Peyer's patch (tissue), 4 donors: ENCODE measurements at places on chromosomes 4 and X. TPM values are rescaled to one million over a fixed set of nuclear protein-coding genes. Genes with fewer than 3 reads are reported as not detected.
A peak's percentile ranks its signal among the peaks of the same experiment; 100 is the strongest.

DNA sequence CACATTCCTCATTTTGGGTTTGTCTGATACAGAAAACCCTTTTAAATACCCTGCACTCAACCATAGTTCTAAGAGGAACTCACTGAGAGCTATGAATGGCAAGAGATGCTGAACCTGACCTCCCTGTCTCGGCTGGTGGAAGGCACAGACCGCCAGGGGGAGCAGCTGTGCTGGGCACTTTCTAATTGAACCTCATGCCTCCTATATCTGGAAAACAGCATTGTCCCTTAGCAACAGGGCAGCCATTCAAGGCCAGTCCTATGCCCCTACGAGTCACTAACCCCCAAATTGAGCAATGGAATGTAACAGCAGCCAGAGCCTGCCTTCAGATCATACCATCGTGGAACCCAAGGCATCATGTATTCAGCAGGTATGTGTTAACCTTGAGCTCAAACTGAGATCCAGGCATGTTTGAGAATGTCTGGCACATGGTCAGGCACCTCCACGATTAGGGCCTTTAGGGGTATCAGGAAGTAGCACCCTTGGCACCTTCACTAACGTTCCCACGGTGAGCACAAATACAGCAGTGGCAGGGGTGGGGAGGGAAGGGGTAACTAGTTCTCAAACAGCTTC is 5.1 kb downstream of the USP27X start:
- no peak overlapping the region for H3K27ac ChIP-seq
- no peaks in the 10 kb centered on the region for H3K27me3 ChIP-seq
- peak; percentile 68 for DNase-seq
- H3K36me3 ChIP-seq: no peaks in the 10 kb centered on the region
- H3K4me3 ChIP-seq: no peak overlapping the region
- H3K4me1 ChIP-seq: no peaks in the 10 kb centered on the region

DNA sequence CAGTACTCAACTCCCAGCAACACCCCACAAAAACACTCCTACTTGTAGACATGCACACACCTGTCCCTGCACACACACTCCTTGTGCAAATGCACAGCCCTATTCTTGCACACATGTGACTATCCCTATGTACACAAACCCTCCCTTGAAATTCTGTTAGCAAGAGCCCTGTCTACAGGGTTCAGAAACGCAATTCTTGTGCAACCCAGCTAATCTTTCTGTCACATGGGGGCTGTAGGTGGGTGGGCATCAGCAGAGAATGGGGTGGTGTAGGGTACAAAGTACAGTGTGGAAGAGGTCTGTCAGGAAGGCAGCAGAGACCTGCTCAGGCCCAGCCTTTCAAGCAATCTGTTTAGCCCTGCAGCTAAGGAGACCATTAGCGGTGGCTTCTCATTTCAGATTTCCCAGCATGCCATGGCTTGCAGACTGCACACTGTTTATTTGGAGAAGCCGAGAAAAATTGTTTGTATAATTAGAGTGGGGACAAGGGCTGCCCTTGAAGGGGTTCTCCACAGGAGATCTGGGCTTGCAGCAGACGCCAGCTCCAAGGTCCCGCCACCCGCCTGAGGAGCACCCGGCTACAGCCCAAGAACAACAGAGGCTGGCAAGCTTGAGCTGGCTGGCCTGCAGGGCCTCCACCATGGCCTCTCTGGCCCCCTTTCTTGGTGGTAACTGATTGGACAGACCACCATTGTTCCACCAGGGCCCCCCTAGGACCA is 144.0 kb upstream of the PJA1 start:
- H3K27me3 ChIP-seq: no peaks in the 10 kb centered on the region
- no peak overlapping the region for H3K4me3 ChIP-seq
- no peak for DNase-seq
- H3K4me1 ChIP-seq: no peaks in the 10 kb centered on the region

GRCh38 chr4:88107406-88108107 is 50.9 kb downstream of the ABCG2 start:
- H3K27ac ChIP-seq: peak overlapping the region; percentile 70
- no peaks in the 10 kb centered on the region for H3K27me3 ChIP-seq
- no peak overlapping the region for H3K4me3 ChIP-seq

DNA sequence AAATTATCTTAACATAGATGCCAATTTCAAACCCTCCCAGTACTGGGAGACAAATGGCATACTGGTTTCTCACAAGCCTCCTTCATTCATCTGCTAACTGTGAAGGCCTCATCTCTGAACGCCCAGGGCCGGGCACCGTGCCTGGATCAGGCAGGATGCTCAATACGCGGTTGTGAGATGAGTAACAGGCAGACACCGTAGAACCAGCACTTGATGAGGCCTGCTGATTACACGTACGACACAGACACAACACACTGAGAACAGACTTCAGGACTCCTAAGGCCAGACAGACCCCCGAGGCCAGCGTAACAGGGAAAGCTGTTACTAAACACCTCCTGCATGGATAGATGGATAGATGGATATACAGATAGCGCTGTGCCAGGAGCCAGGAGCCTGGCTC is 154.6 kb downstream of the AFAP1 start:
- H3K27ac ChIP-seq: no peak overlapping the region
- H3K27me3 ChIP-seq: no peaks in the 10 kb centered on the region
- DNase-seq: no peak
- no peaks in the 10 kb centered on the region for H3K4me1 ChIP-seq
- no peak overlapping the region for H3K4me3 ChIP-seq

DNA sequence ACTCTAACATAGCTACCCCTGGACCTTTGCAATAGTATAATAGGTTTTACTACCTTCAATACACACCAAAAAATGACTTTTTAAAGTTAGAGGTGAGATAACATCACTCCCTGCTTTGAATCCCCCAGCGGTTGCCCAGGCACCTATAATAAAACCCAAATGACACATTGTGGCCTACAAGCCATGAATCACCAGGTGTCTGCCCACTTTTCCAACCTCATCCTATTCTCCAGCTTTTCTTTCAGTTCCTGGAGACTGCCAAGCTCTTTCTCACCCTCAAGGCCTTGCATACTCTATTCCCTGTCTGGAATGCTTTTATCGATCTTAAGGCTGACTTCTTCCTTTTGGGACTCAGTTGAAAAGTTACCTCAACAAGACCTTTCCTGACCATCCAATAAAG is 16.4 kb upstream of the PRSS48 start:
- no peaks in the 10 kb centered on the region for H3K27me3 ChIP-seq
- no peak overlapping the region for H3K27ac ChIP-seq
- no peaks in the 10 kb centered on the region for H3K36me3 ChIP-seq

DNA sequence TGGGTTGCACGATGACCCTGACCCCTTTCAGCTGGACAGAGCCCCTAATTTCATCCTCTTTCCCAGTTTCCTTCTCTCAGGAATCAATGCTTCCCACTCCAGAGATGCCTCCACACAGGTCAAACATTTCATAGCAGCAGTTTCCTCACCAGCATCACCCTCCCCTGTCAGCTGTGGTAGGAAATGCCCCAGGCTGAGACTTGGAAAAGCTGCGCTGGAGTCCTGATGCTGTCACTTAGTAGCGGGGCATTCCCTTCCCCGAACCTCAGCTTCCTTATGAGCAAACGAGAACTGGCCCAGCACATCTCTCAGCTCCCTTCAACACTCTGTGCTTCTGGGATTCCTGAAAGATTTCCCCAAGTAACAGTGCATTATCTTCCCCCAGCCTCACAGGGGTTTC is 2.7 kb downstream of the GJB1 start:
- H3K27ac ChIP-seq: no peak overlapping the region
- DNase-seq: no peak
- no peaks in the 10 kb centered on the region for H3K4me1 ChIP-seq
- H3K27me3 ChIP-seq: no peaks in the 10 kb centered on the region
- H3K36me3 ChIP-seq: no peaks in the 10 kb centered on the region

DNA sequence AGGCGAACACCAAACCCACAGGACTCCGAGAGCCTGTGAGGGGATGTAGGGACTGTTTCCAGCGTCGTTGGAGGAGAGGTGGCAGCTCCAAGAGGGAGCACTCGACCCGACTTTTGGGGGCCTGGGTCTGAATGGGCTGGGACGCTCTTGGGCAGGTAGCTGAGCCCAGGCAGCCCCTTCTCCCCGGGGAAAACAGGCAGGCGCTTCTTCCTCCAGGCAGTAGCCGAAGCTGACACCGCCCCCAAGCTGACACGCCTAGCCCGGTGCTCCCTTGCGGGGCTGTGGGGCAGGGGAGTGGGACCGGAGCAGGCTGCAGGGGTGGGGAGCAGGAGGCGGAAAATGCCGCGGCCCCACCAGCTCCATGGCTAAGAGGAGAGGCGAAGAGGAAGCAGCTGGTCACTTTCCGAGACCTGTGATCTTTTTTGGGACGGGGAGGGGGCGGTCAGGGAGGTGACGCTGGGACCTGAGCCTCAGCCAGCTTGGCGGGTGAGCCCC is 4.2 kb downstream of the NKX1-1 start:
- no peak overlapping the region for H3K27ac ChIP-seq
- no peak overlapping the region for H3K4me3 ChIP-seq
- no peak for DNase-seq

Gene CCSER1
- 60.2 TPM for total RNA-seq
